ENCODE measurements at places on chromosomes 7 and 10.

DNA sequence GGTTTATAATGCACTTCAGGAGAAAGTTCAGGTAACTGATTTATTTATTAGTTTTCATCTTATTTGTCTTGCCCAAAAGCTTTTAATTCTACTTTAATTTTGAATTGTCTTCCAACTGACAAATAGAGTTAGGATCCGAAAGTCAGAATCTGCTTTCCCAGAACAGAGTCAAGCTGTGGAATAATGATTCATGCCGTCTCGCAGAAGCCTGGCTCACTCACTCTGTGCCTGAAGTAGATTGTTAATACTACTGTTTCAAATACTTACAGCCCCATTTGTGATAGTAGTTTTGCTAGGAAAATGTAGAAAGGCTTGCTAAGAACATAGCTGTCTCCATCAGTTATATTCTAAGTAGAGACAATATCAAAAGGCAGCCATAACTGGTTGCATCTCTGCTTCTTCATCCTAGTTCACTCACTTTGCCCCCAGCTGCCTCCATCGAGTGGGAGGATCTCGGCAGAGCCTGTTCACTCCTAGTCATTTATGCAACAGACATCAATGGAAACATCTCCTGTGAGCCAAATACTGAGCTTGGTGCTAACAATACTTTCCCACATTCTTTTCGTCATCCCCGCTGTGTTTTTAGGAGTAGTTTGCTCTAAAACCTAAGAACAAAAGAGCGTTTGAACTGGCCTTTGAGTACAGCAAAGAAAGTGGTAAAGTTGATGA is 28.0 kb downstream of the ABRAXAS2 start:
- no peak for DNase-seq

DNA sequence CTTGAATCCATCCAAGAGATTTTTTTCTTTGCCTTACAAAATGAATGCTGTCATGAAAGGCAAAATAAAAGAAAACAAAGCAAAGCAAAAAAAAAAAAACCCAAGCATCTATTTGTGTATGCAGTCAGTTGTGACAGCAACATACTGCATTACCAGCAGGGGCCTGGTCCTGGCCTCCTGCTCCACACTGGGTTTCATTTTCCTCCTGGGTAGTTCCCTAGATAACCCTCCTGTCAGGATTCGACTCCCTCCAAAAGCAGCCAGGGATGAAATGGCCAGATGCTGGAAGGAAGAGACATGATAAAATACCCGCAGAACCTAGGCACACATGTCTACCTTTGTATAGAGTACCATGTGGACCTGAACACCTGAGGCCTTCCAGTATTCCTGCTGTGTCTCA is 148.6 kb downstream of the NRCAM start:
- no peak for DNase-seq

DNA sequence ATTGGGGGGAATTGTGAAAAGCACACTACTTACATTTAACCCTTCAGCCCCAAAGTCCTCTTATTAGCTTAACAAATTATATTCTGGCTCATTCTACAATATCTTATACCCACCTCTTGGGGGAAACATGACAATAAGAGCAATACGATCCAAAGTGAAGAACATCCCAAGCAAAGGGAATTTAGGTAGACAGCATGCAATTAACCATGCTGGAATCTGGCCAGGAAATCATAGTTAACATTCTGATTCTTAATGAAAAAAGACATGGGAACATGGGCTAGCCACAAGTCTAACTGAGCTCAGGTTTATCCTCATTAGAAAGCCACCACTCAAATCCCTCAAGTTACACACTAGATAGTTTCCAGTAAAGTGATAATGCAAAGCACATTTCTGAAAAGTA is 241.9 kb upstream of the SLC26A5 start:
- no peak for DNase-seq

- DNase-seq, result no peak
These were observed 166.0 kb upstream of the EEPD1 start for GRCh38 chr7:35987016-35987415.

DNA sequence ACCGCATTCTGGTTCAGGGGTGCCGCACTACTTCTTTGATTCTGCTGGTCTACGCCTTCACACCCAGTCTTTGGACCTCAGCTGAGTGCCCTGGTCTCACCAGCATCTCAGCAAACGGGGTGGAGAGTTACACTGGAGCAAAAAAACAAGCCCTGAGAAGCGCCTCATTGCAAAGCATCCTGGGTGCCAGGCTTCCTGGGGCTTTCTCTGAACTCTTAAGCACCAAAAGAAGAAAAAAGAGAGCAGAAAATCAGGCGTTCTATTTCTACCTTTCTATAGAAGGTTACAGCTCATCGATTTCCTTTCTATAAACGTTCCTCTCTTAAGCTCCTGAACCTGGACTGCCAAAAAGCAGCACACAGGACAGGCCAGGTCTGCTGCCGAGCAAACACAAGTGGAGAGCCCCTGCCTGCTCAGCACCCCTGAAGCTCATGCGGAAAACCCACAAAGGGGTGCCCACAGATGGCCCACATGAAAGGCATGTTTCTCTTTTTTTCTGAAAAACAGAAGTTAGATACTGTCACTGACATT is 217.9 kb downstream of the SFMBT2 start:
- no peak for DNase-seq

DNA sequence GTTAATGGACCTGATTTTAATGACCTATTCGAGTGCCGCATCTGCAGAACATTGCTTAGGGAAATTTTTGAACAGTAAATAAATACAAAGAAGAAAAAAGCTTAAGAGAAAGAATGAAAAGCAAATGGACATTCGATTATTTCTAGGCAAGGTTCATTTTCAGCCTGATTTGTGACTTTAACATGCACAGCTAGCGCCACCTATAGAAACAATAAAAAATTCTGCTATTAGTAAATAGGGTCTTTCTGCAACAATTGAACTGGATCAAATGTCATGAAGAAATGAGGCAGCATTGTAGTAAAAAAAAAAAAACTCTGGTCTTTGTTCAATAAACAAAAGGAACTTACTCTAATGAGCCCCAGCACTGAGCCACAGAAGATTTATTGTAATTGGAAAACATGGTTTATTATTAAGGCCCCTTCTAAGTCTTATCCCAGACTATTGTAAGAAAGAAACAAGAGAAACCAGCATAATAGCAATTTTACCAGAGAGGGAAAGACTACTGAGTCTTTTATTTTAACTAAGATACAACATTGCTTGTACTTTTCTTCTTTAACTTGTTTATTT is 41.4 kb upstream of the GHITM start:
- DNase-seq, result no peak

DNA sequence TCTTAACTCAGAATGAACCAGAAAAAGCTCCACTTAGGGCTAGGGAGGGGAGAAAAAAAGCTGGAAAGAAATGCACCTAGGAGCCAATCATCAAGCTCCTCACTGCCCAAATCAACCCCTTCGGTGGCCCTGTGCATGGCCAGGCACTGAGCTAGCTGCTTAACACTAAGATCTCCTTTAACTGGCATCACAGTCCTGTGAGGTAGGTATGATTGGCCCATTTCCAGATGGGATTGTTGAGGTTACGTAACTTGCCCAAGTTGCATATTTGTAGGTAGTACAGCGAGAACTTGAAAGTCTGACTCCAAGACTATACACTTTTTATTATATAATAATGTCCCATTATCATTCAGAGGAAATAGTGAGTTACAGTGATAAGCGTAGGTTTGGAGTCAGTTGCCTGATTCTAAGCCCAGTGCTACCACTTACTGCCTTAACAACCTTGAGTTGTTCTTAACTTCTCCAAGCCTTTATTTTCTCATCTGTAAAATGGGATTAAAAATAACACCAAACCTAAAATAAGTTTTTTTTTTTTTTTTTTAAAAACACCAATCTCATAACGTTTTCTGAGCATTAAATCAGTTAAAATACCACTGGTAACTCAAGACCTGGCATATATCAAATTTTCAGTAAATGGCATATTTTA is 37.2 kb upstream of the ACSL5 start:
- DNase-seq, result no peak

DNA sequence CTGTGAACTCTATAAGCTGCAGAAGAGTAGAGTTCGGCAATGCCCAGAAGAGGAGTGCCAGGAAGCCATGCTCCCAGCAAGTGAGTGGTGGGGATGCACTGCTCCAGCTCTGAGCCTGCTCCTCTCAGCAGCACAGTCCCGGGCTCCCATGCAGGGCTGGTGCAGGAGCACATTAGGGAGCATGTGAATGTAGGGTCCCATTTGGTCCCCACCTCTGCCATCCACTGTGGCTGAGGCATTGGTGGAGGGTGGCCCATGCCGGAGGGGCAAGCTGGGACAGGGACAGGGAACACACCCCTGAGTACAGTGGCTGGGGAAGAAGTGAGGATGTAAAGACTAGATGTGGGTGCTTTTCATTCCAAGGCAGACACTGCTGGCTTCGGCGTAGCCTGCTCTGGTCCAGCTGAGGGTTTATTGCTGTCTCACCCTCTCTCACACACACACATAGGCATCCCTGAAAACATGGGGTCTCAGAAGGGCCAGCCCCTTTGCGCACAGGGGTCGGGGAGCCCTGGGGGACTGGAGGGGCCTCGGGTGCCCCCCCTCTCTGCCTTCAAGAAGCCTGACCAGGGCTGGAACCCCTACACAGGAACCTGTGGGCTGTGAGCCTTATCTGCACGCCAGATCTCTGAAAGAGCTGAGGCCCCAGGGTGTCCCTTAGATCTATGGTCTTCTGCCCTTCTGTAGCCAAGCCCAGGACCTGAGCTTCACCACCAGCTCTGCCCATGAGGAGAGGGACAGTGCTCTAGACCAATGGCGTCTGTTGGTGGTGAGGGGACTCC is 341.0 kb downstream of the TCERG1L start:
- DNase-seq, result no peak

GRCh38 chr7:80791509-80791929 is 127.3 kb downstream of the SEMA3C start:
- no peak for DNase-seq

DNA sequence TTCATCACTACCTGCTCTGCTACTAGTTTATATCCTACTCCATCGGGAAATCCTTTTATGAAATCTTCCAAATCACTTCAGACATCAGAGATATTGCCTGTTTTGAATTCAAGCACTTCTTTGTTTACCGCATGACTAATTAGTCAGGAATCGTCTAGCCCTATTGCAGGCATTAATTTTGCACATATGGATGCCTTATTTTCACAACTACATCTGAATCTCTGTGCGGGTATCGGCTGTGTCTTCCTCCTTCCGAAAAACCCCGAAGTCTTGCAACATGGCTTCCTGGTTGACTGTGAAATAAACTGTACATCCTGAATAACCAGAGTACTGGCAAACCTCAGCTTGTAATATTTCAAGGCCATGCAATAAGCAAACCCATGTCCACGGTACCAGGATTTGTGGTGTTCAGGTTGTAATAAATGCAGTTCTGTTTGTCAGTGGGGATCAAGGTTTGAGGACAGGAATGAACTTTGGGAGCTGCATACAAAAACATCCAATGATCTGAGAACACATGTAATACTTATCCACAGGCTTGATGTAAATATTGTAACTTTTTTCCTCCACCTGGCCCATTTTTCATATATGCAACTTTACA is 642.1 kb downstream of the PARD3 start:
- no peak for DNase-seq

- DNase-seq, result peak; percentile 45
These were observed 287.2 kb downstream of the HGF start for GRCh38 chr7:81482600-81483186.

DNA sequence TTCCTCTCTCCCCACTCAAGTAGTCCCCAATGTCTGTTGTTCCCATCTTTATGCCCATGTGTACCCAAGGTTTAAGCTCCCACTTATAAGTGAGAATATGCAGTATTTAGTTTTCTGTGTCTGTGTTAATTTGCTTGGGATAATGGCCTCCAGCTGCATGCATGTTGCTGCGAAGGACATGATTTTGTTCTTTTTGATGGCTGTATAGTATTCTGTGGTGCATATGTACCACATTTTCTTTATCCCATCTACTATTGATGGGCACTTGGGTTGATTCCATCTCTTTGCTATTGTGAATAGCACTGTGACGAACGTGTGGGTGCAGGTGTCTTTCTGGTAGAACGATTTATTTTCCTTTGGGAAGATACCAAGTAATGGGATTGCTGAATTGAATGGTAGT is 170.2 kb upstream of the AUTS2 start:
- DNase-seq, result no peak

DNA sequence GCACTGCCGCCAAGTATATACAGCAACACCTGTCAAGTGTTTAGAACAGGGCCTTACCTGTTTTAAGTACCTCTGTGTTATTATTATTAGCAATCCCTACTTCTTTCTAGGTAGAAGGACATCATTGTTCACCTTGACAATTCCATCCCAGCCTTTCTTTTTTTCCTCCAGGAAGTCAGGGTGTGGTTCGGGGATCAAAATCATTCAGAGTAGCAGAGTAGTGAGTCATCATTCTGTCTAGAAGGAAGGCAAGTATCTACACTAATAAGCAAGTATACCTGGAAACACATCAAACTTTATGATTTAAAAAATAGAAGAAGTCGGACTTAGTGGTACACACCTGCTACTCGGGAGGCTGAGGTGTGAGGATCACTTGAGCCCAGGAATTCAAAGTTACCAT is 25.5 kb upstream of the CAPZA2 start:
- no peak for DNase-seq

DNA sequence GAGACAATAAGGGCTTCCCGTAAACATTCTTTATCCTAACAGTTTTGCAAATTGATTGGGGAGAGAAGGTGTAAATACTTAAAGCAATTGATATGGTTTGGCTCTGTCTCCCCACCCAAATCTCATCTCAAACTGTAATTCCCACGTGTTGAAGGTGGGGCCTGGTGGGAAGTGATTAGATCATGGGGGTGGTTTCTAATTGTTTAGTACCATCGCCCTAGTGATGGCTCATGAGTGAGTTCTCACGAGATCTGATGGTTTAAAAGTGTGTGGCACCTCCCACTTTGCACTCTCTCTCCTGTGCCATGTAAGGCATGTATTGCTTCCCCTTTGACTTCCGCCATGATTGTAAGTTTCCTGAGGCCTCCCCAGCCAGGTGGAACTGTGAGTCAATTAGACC is 22.1 kb upstream of the CAPZA2 start:
- DNase-seq, result no peak

GRCh38 chr7:128398841-128399135 is 11.0 kb downstream of the IMPDH1 start:
- no peak for DNase-seq

- DNase-seq, result no peak
These were observed 42.4 kb upstream of the LMTK2 start for GRCh38 chr7:98064233-98064632.

DNA sequence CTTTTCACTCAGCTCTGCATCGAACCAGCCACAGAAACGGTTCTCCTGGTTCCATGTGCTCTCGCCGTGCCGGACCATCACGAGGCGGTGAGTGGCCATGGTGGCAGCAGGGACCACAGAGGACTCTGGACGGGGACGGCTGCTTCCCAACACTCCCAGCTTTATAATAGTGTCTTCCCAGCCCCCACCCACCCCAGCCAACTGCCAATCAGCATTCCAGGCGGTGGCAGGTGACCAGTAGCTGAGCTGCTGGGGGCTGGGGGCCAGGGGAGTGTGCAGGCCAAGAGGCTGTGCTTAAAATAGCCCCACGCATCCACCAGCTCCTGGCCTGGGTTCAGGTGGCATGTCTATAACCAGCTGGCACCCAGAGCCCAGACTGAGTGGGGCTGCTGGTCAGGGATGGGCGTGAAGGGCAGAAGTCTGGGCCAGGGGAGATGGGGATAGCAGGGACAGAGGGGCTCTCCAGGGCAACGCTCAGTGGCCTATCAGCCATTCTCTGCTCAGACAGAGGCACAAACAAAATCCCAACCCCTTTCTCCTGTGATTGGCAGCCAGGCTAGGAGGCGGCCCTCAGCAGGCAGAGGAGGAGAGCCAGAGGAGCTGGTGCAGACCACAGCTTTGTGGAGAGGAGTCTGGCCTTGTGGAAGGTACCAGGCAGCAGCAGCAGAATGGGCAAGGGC is at the start of gene PGAM2:
TSS of gene PGAM2 (minus strand) at position 137 of the 680 bp plus-strand sequence. CDS start at position 99, 38 bp downstream.
- no peak for DNase-seq
